ENCODE measurements at places on chromosomes 1 and 21.

GRCh38 chr1:51330331-51331201 is at the start of gene TTC39A:
TTC39A (minus strand) TSS chr1:51330562; CDS start chr1:51330477, 85 bp downstream.
- DNase-seq = no peak

- no peak for DNase-seq
These were observed 262.9 kb downstream of the RHOU start for GRCh38 chr1:228998179-228998578.

GRCh38 chr1:214351551-214352277 is 70.8 kb downstream of the SMYD2 start:
- DNase-seq = no peak

- no peak for DNase-seq
These were observed 137.2 kb downstream of the DHRS3 start for GRCh38 chr1:12480748-12481362.

GRCh38 chr1:178538192-178538916 is 25.4 kb downstream of the TEX35 start:
- no peak for DNase-seq

GRCh38 chr1:24978383-24979032 is 48.4 kb upstream of the RUNX3 start:
- DNase-seq = no peak

GRCh38 chr1:235317168-235317567 is 10.8 kb downstream of the ARID4B start:
- DNase-seq = no peak

- no peak for DNase-seq
These were observed 400.4 kb upstream of the PLXNA2 start for GRCh38 chr1:208644401-208645160.

GRCh38 chr1:106613068-106613467 is 443.4 kb upstream of the PRMT6 start:
- DNase-seq = no peak

GRCh38 chr1:62325681-62326080 is 6.4 kb upstream of the KANK4 start:
- no peak for DNase-seq

DNA sequence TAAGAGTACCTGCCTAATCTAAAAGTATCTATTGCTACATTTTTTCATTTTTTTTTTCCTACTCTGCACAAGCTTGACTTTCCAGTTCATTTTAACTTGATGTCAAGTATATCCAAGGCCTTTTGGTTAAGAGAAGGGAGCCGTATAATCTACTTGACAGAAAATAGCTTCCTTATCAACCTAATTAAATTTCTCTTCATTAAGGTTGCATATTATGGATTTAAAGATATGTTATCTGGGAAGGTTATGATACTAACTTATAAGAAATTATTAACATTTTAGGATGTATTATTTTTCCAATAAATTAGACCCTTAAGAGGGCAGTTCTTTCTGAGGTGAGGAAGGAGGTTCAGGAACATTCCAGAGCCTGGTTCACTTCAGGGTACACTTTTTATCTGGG is 83.1 kb upstream of the SGIP1 start:
- DNase-seq = no peak

- DNase-seq = no peak
These were observed 35.1 kb upstream of the KDM4A start for GRCh38 chr1:43614891-43615290.

DNA sequence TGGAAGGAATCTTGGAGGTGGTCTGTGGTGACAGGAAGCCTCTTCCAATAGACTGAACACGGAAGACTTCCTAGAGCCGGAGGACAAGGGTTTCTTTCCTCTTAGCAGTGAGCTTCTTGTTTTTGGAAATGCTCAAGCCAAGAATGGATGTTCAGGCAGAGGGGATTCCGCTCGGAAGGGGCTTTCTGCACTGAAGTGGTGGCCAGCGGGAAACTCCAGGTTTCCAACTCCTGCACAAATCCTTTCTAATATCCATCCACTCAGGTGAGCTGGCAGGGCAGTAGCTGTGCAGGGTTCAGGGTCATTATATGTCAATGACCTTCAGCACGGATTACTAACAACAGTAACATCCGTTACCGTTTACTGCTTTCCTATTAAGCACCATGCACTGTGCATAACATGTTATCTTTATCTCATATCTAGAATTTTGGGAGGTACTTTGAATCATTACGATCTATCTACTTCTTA is 573 bp upstream of the CPT2 start:
- no peak for DNase-seq

DNA sequence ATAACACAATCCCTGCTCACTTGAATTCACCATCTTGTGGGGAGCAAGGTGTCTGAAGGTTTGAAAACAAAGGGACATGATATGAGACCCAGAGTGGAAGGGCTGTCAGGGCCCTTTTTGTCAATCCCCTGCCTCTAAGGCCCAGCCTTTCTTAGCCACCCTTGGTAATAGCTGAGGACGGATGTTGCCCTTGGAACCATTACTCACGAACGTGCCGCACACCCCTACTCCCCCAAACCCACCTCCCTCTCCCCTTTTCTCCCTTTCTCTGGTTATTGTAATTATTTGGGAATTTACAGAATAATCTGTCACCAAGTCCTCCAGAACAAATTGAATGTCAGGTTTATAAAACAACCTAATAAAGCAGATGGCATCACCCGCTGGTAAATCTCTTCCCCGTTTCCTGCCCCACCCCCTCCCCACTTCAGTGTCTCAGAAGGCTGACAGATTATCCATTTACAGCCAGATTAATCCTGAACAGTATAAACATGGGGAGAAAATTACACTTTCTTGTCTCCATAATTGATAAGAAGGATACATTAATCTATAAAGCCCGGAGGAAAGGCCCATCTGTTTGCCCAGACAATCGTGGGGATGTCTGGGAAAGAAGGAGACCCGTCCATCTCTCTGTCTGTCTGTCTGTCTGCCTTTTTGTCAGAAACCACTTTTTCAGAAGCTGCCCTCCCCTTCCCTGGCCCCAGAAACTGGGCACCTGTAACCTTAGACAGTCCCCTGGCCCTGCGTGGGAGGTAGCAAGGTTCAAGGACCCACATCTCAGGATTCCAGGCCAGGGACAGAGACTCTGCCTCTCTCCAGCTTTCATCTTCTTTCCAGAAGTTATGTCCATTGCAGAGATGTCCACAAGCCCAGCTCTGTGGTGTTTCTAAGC is 60.6 kb upstream of the CD34 start:
- no peak for DNase-seq

GRCh38 chr1:229941160-229941559 is 125.9 kb upstream of the GALNT2 start:
- DNase-seq = no peak

- DNase-seq = no peak
These were observed 2.3 kb downstream of the LRRC8D start for GRCh38 chr1:89822999-89823628.

DNA sequence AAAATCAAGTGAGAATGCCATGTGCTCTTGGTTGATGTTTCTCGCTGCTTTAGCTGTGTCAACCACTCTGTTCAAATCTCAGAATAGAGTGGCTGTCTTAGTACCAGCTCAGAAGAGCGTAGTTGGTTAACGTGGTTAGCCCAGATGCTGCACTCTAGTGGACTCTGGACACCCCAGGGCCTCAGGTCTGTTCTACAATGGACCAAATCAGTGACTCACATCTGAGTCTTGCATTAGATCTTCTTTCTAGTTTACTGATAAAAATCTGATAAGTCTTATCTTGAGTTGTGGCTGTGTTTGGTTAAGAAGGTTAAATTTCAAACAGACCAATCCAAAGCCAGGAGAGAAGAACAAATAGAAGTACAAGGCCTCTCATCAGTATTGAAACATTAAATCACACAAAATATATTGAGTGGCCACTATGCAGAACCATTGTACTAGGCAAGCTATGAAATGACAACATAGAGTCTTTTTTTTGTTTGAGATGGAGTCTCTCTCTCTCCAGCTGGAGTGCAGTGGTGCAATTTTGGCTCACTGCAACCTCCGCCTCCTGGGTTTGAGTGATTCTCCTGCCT is 104.1 kb downstream of the NR5A2 start:
- no peak for DNase-seq

GRCh38 chr1:160724465-160725242 is 13.0 kb upstream of the CD48 start:
- no peak for DNase-seq

DNA sequence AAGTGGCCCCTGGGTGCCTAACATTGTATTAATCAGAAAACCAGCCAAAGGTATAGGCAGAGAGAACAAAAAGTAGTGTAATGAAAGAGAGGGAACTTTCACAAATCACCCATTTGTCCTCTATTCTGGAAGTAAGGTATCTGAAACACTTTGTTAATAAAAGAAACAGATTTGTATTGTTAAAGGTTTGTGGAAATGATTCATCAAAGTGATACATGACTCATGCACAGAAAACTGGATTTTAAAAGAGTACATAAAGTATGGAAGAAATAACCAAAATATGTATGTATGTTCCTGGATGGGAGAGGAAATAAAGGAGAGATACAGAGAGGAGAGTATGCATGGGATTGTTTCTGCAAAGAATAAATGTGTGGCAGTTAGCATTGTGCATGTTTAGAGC is 126.8 kb downstream of the RGS21 start:
- DNase-seq = no peak

GRCh38 chr1:112264010-112264409 is 132.0 kb upstream of the CTTNBP2NL start:
- no peak for DNase-seq

DNA sequence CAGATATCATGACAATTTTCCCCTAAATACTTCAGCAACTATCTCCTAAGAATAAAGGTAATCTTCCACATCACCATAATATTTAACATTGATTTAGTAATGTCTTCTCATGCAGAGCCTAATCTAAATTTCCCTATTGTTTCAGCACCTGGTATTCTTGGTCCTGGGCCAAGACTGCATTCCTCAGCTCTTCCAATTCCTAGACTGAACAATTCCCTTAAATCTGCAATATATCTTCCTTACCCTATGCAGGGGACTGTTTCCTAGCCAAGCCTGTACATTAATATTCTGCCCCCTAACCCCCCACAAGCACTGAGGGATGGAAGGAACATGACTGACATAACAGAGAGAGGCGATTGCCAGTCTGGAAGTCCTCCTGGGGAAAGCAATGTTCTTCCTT is 28.7 kb upstream of the DISP1 start:
- DNase-seq = no peak

DNA sequence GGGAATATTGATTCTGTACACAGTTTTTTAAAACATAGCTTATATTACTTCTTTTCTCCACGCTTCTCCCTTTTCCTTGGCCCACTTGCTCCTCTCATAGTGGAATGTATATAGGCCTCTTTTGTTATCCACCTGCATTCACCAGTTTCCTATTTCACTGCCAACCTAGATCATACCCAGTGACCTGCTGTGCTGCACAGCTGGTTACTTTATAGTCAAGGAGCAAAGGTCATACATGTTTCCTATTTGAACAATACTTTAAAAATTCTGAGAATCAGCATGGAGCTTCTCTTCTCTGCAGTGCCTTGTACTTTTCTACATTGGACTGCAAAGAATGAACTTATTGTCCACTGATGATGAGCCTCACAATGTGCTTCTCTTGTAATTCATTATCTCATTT is 4.3 kb upstream of the SLC35D1 start:
- DNase-seq = no peak

- no peak for DNase-seq
These were observed 9.5 kb upstream of the GSTM3 start for GRCh38 chr1:109750241-109750882.

DNA sequence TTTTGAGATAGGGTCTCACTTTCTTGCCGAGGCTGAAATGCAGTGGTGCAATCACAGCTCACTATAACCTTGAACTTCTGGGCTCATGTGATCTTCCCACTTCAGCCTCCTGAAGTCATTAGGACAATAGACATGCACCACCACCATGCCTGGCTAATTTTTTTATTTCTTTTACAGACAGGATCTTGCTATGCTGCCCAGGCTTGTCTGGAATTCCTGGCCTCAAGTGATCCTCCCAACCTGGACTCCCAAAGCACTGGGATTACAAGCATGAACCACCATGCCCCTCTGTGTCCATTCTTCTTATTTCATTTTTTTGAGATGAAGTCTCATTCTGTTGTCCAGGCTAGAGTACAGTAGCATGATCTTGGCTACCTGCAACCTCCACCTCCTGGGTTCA is 12.0 kb upstream of the KLHL20 start:
- DNase-seq = no peak

DNA sequence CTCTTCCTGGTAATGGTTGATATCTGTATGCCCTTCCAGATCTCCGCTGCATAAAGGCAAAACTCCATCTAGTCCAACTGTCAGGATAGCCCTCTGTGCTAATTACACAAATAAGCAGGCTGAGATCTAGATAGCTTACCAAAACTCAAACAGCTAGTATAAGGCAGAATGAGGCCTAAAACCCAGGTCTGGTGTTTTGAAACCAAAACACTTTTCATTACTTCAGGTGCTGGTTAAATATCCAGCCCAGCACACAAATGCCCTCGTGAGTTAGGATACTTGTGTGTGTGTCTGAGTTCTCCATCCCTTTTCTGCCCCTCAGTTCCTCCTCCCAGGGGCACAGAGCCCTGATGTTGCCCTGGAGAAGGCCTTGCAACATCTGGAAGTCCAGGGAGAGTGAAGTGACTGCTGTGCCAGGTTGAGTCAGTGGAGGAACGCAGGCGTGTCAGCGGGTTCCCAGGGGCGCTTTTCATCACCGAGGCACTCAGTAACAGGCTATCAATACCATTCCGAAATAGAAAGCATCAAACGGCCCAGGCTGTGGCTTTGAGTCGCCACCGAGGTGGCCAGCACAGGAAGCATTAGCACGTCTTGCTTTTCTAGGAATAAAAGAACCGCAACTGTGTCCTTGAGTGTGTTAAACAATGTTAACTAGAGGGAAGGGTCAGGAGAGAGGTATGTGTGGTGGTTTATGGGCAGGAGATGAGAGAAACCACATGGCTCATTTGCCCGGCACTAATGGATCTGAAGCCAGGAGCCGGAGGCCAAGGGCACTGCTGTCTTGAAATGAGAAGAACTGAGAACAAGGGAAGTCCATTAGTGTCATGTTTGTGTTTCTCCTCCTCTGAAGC is 90.7 kb upstream of the WLS start:
- DNase-seq = no peak

- DNase-seq = no peak
These were observed 13.7 kb upstream of the TRIM62 start for GRCh38 chr1:33195556-33195955.

DNA sequence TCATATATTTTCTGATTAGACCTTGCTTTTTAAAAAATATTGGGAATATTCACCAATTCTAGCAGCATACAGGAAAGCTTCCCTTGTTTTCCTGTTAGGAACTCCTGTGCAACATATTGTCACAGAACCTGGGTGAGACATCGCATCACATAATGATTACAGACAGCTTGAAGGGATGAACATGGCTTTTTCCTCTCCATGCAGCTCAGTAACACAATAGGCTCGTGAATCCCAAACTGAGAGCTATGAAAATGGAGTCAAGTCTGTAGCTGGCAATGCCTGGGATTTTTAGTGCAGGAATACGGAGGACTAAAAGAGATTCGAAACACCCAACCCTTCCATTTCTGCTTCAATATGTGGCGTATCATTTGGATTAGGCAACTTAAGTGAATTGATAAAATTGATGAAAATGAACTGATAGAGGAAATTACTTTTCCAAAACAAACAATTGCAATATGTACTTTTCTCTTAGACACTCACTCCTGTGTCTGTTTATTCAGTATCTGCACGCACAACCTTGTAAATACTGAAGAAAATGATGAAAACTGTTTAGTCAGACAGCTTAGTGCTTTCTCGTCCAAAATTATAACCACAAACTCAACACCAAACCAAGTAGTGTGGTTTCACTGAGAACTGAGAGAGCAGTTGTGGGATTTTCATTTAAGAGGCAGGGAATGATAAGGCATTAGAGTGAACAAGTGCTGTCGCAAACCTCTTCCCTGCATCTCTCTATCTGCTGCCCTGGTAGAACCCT is 250.4 kb downstream of the PTBP2 start:
- no peak for DNase-seq

Measured in activated CD8-positive, alpha-beta memory T cell treated with anti-CD3 and anti-CD28 coated beads for 1 hour (primary cell).